ENCODE measurements at places on chromosomes 6 and 20.
A peak's percentile ranks its signal among the peaks of the same experiment; 100 is the strongest.

DNA sequence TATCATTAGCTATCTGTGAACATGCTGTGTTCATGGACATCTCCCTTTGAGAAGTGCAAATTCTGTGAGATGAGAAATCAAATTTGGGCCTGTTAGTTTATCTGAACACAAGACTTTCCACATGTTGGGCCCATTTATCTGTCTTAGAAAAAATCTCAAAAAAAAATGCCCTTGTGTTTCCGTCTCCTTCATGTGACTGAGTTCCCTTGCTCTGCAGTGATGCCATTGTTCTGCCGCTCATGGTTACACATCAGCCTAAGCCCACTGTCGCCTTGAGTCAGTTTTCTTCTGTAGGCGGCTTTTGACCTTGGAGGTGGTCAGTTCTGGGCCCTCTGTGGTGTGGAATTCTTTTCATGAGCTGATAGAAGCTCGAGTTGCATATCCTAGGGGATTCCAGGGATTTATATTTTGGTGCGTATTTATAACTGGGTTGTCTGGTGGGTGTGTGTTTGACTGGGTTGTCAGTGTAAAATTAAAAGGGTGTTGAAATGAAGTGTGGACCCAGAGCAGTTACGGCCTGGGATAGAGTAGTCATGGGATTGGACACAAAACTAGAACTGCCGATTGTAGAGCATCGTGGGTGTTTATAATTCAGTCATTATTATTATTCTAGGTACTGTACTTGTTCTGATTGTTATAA, 156.7 kb downstream of the JARID2 start:
- no peak for DNase-seq

- DNase-seq = no peak
Measured at GRCh38 chr6:147855803-147856482, 347.5 kb downstream of the SAMD5 start.

DNA sequence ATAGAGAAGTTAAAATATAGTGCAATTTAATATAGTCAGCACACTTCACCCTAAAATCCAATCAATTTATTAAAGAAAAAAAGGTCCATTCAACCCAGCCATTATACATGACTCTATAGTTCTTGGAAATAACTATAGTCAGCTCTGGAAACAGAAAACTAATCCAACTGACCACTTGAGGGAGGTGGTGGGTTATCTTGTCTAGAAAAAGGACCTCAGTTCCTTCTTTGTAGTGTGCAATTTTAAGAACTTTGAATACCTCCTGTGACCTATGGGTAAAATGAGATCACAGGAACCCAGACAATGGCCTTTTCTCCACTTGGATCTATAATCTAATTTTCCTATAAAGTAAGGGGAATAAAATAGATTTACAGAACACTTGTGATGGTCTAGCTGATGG, 163.6 kb upstream of the CENPW start:
- DNase-seq = no peak

DNA sequence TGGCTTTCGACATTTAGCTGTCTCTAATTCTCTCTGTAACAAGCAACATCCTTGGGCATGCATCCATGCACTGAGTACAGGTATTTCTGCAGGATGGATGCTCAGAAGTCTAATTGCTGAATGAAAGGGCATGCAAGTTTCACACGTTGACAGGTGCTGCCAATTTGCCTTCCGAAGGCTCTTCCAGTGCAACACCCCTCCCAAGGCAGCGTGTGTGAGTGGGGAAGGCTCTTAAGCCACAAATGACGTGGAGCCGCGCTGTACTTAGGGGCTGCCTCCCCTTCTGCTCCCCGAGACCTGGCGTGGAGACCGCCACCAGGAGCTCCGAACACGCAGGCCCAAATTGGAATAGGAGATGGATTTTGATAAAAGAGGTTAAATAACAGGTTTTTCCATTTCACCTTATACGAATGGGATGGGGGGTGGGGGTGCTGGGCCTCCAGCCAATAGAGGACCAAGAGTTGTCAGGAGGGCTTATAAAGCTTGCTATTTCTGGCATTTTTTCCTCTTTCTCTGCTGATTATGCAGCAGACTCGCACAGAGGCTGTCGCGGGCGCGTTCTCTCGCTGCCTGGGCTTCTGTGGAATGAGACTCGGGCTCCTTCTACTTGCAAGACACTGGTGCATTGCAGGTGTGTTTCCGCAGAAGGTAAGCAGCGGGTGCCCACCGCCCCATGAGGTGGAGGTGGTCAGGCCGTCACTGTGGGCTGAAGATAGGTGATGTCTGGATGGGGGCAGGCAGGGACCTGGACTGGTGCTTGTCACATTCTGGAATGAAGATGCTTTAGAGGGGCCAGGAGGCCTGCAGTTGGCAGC, 30.9 kb downstream of the TOX2 start:
- DNase-seq = no peak

- no peak for DNase-seq
Measured at GRCh38 chr20:59673998-59674445, 69.7 kb downstream of the PHACTR3 start.

DNA sequence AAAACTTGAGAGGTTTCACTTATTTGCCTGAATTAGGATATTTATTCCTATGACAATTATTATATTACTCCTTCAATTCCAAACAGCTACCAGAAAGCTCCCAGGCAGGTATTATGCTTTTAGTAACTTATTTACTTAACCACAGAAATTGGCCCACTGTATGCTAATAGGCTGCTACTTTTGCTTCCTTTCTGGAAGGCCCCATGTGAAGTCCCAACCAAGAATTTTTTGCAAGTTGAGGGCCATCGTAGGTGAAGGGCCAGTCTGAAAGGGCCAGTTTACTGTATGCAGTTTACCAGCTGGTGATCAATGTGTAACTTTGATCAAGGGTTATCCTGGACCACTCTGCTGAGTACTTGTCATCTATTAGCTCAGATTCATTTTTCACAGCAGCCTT, 45.0 kb downstream of the EDN1 start:
- DNase-seq = no peak

DNA sequence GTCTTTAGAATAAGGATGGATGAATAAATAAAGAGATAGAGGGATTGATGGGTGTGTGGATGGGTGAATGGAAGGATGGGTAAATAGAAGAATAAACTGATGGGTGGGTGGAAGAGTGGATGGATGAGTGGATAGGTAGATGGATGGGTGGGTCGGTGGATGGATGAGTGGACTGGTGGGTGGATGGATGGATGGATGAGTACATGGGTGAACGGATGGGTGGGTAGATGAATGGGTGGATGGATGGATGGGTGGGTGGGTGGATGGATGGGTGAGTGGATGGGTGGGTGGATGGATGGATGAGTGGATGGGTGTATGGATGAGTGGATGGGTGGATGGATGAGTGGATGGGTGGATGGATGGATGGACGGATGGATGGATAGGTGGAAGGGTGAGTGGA, 65.7 kb upstream of the FOXC1 start:
- no peak for DNase-seq

GRCh38 chr6:67493682-67494081, 1141.4 kb upstream of the ADGRB3 start:
- no peak for DNase-seq

DNA sequence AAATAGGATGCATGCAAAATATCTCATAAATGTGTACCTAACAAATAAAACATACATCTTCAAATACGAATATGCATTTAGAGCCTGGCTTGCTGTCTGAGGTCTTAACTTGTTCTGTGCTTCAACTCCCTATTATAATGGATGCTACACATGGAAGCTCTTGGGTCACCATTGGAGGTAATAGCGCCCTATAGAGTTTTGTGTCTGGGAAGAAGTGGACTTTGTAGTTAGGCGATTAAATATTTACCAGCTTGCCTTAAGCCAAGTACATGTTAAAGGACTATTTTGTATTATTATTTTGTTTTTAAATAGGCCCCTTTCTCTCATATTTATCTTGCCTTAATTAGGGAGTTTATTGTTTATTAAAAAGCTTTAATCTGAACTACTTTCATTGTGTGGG, 107.4 kb downstream of the LAMA2 start:
- DNase-seq = no peak

- no peak for DNase-seq
Measured at GRCh38 chr6:85421972-85422371, 27.9 kb upstream of the NT5E start.

GRCh38 chr20:46546298-46546697, 4.2 kb downstream of the OCSTAMP start:
- DNase-seq = no peak

- DNase-seq = no peak
Measured at GRCh38 chr6:4259391-4259790, 124.0 kb upstream of the ECI2 start.

GRCh38 chr6:42117843-42118161, 24.6 kb downstream of the C6orf132 start:
- DNase-seq = no peak

DNA sequence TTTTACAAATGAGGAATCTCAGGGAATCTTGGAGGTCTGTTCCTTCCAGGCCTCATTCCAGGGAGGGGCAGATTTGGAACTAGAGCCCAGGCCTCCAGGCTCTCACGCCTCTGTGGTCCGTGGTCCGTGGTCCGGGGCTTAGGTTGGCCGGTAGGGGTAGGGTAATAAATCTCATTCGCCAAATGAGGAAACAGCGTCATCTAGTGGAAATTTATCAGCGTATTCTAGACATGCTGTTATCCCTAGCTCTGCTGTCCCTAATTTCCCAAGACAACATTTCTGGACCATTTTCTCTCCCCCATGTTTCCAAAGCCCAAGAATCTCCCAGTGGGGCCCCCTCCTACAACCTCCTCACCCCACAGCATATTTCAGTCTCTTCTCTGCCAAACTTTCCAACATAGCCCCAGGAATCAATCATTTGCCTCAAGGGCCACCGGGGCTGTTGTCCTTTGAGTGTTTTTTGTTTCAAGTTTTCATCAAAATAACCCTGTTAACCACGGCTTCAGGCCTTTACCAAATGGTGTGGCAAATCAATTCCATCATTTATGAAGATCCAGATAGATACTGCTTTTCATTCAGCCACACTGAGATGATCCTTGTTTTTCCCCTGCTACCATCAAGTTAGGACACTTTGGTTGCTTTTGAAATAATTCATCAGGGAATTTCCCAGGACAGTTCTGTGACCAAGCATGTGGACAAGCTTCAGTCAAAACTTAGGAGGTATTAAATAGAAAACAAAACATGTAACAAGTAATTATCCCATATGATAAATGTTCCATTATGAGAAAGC, 126.8 kb downstream of the ALDH8A1 start:
- peak; percentile 56 for DNase-seq

GRCh38 chr20:20864351-20865096, 152.1 kb upstream of the RALGAPA2 start:
- DNase-seq = peak; percentile 84

GRCh38 chr20:33322456-33322855, 39.4 kb downstream of the BPIFB1 start:
- DNase-seq = no peak

DNA sequence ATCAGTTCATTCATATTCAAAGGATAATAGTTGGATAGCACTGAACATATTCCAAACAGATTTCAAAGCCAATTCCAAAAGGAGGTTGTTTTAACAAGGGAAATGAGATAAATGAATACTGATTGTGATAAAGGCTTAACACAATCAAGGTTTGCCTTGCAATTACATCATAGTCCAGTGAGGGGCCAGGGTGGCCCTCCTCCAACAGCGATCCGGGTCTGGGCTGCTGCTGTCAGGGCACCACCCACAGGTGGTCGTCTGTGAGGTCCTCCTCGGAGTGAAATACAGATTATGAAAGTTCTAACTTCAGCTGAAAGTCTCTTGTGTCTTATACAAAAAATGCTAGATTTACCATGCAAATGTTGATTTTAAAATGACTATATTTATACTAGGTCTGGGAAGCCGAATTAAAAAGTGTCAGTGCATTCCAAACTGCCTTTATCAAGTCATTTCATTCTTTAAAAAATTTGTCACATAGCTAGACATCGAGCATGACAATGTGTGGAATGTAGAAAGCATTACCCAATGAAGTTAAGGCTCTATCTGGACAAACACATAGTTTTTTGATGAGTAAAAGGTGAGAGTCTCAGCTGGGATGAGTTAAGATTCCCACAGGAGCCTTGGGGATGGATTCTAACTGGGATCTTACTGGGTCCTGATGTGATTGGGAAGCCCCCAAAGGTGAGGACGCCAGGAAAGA, 65.9 kb upstream of the SLC22A23 start:
- DNase-seq = no peak

DNA sequence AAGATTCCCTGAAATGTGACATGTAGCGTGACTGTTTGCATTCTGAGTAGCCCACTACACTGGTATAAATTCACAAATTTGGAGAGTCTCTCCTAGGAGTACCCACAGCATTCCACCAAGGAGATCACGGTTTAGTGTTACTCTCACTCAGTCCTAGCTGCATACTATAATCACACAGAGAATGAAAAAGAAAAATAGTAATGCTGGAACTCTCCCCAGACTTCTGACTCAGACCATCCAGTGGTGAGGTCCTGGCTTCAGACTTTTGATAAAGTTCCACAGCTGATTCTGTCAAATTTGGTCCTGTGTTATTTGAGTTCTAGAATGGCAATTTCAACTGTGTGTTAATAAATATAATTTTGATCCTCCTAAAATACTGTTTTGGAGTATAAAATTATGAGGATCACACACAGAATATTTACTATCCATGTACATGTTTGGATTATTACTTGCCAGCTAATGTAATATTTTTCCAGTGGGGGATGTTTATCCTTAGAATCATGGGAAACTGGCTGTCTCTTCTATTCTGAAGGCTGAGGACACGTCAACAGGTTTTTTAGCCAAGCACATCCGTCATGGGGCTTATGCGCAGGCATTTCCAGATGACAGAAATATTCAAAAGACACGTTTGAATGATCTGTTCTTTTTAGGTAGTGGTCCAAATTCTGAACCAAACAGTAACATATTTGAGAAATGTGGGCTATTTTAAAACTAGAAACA, 5.1 kb upstream of the KIAA0408 start:
- DNase-seq = no peak

- DNase-seq = no peak
Measured at GRCh38 chr20:8647961-8648441, 420.9 kb upstream of the PLCB4 start.

- no peak for DNase-seq
Measured at GRCh38 chr20:53262365-53262764, 290.2 kb downstream of the TSHZ2 start.

DNA sequence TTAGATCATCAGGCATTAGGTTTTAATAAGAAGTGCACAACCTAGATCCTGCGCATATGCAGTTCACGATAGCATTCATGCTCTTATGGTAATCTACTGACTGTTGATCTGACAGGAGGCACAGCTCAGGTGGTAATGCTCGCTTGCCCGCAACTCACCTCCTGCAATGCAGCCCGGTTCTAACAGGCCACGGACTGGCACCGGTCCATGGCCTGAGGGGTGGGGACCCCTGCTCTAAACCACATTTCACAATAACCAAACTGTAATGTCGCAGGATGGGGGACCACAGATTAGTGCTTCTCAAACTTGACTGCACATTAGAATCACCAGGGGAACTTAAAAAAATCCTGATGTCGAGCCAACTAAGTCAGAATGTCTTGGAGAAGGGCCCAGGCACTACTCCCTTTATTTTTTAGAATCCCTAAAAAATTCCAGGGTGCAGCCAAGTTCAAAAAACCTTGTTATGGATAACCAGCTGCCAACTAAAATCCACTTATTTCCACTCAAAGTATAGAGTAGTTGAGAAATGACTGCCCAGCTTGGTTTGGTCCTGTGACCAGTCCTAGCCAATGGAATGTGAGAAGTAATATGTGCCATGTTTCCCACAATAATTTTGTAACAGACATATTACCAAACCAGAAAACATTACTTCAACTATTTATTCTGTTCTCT, 3.1 kb downstream of the SHPRH start:
- DNase-seq = no peak

Measured in COR-L47 (cell line).